ENCODE measurements at places on chromosomes 16 and 17. TPM values are rescaled to one million over a fixed set of nuclear protein-coding genes. Genes with fewer than 3 reads are reported as not detected.

Gene KRTAP16-1
- not detected for total RNA-seq

- no peak for DNase-seq
Measured at GRCh38 chr17:76659928-76660655, 16.5 kb upstream of the ST6GALNAC1 start.

Gene LGALS9B
- not detected for total RNA-seq

Gene ACAP1
- 2.7 TPM for total RNA-seq

- no peak for DNase-seq
Measured at GRCh38 chr17:17060001-17060922, 18.0 kb downstream of the MPRIP start.

Gene SLC35G3
- not detected for total RNA-seq

GRCh38 chr16:56451753-56452689 is 667 bp downstream of the OGFOD1 start:
- no peak for DNase-seq

Gene FXR2
- 39.7 TPM for total RNA-seq

GRCh38 chr17:81687770-81688541 is 4.1 kb downstream of the HGS start:
- DNase-seq: no peak

DNA sequence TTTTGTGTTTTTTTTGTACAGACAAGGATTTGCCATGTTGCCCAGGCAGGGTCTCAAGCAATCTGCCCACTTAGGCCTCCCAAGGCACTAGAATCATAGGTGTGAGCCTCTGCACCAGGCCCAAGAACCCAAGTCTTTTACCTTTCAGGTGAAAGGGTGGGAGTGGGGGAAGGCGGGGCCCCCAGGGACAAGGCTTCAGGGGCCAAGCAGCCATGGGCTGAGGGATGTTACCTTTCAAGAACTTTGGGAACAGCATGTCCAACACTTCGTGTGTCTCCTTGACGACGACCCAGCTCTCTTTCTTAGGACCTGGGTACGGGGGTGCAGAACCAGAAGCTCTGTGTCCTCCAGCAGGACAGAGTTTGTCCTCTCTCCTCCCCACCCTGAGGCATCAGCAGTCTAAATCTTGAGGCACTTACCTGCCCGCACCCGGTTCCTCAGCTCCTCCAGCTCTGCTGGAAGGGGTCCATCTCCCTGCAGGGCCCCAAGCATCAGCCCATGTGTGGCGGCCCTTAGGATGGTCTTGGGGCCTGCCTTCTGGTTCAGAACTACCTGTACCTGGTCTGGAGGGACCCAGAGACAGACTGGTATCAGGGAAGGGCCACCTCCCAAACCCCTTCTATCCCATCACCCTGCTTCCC is 9.0 kb downstream of the SLC5A2 start:
- no peak for DNase-seq

DNA sequence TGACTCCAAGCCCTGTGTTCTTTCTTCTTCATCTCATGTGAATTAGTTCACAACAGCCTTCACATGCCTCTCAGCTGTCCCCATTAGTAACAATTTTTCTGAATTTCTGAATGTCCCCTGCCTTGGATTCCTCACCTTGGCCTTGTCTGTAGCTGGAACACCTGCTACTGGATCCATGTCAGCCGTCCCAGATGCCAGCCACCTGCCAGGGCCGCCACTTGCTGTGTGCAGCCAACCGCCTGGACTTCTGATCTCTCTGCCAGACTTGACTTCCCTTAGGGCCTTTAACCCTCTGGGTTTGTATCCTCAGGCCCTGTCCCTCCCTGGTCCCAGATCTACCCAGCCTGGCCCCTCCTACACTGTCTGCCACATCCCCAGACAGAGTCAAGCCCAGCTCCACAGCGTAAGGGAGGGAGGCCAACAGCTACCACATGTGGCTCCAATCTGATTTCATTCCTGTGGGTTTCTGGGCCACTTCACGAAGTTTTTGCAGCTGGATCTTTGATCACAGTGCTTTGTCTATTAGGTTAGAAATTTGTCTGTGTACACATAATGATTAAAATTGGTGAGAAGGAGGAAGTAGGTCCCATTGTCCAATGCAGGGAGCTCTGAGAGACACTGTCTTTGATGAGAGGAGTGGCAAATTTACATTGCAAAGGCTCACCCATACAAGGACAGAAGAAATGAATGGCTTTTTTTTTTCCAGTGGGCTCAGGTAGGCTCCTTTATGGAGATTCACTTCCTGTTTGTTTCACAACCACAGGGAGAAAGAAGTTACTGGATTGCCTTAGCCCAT is 15.3 kb downstream of the MPP2 start:
- DNase-seq: no peak

- no peak for DNase-seq
Measured at GRCh38 chr17:7862692-7863437, 5.1 kb downstream of the CYB5D1 start.

- DNase-seq: no peak
Measured at GRCh38 chr16:80330150-80330549, 210.6 kb upstream of the DYNLRB2 start.

Gene FBXO39
- total RNA-seq: not detected

Gene TBX6
- total RNA-seq: 0.46 TPM

- DNase-seq: no peak
Measured at GRCh38 chr17:7056386-7056785, 12.5 kb upstream of the SLC16A11 start.

- DNase-seq: no peak
Measured at GRCh38 chr16:73499276-73499675, 451.3 kb upstream of the ZFHX3 start.

Measured in Panc1 (cell line).